ENCODE measurements at places on chromosomes 12 and 14. TPM values are rescaled to one million over a fixed set of nuclear protein-coding genes. Genes with fewer than 3 reads are reported as not detected.

- DNase-seq: no peak
Observed at GRCh38 chr12:121325922-121326396, 26.3 kb downstream of the ANAPC5 start.

Gene LGR5
- 1.1 TPM for total RNA-seq

DNA sequence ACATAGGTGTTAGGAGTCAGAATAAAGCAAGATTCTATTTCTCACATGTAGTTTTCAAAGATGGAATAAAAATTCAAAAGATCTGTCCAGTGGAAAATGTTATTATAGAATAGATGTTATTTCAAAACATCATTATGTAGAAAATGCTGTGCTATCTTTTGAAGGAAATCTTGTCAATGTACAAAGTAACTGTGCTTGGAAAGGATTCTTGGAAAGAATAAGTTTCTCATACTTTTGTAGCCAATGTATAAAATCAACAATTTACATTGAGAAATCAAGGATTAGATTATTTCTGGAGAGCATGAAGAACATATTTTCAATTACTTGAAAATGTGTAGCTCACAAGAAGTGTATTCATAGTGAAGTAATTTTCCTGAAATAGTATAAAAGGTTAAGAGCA is 532.5 kb upstream of the MGAT4C start:
- no peak for DNase-seq

DNA sequence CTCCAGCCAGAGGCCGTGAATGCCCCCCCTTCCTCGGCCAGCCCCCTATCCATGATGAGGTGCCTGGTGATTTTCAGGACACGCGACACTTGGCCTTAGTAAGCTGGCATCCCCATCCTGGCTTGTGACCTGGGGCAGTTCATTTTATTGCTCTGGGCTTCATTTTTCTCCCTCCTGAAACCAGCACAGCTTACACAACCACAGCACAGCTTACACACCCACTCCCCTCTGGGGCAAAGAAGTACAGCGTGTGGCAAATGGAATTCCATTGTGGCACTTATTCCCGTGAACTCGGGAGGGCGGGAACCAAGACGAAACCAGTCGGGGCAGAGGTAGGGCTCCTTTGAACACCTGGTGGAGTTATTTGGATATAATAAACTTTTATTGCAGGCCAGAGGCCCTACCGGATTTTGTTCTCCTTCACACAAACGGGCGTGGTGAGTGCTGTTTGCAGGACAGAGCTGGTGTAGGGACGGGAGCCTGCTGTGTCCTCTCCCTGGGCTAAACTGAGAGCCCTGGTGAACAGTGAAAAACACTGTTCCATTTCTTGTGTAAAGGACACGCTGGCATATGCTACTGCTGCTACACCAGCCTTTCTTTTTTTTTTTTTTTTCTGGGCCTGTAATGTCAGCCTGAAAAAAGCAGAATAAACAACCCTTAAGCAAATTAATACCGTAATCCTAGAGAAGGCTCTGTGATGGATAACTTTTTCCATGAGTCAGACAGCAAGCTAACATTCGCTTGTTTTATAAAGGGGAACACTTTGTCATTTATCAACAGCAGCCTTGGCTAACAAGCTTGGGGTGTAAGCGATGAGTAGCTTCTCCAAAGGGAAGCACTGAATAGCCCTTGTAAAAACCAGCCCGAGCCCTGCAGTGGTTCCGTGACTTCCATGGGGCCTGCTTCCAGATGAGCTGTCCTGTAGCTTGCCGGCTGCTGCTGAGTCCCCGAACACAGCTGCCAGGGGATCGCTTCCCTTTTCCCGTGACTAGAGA is 29.3 kb downstream of the CD9 start:
- DNase-seq: no peak

DNA sequence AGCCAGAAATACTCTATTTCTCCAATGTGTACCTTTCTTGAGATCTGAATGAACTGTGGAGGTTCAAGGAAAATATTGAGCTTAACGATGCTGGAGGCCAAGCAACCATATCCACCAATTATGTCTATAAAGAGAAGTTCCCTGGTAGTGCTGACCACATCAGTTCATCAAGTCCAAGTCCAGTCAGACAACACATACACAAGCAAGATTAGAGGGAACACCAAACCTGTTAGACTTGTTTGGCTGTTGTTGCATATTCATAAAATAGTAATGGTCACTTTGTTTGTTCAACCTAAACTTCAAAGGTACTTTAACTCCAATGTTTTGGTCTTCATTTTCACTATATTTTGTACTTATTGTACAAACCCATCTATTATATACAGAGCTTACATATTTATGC is 81.6 kb downstream of the LMO3 start:
- no peak for DNase-seq

DNA sequence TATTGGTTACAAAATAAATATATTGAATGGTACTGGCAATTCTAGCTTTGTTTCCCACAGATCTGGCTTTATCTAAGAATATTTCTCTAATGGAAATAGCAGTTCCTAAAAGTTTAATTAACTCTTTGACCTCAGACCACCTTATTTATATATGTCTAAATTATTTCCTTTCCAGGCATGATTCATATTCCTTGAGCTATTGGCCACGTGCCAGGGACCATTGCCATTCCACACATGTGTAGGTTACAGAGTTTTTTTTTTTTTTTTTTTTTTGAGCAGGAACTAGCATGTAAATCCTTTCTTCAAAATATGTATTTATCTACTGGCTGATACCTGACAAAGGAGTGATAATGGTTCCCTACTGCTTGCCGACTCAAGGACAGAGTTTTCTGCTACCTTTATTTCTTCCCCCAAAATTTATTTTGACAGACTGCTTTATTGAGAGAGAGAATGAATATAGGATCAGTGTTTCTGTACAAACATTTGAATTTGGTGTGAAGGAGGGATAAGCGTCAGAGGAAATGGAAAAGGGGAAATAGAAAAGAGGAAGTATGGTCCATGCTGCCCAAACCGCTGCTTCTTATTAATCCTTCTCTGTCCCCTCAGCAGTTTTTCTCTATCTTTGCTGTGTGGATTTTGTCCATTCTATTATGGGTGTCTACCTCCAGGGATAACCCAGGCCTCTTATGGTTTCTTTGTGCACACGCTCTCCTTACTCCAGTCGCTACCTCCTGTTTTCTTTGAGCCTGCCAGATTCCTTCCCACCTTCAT is 36.4 kb downstream of the PDE3A start:
- no peak for DNase-seq

GRCh38 chr14:99971087-99971940 is 93.9 kb upstream of the EVL start:
- peak; percentile 86 for DNase-seq

Gene SLC7A7
- total RNA-seq: 15.0 TPM

- DNase-seq: no peak
Observed at GRCh38 chr12:52662093-52662917, 10.3 kb upstream of the KRT2 start.

GRCh38 chr12:105085501-105085900 is 1.2 kb upstream of the ALDH1L2 start:
- no peak for DNase-seq
